NCI-H1092 (cell line): ENCODE measurements at places on chromosomes 6 and 20.

DNA sequence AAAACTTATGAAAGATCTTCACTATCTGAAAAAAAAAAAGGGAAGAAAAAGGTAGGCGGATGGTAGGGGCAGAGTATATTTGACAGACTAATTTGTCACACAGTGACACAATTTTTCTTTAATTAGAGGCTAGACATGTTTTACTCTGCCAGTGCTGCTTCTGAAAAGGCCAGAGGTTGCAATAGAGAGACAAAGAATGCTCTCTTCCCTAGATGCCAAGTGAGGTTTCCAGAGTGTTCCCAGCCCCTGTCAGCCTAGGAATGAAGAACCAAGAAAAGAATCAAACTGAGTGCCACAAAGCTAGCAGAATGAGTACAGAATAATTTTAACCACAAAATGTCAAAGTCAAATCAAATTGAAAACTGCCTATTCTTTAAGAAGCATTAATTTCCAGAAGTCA is 13.0 kb downstream of the PNISR start:
- DNase-seq: no peak

GRCh38 chr6:37546141-37546871 is 46.6 kb upstream of the CCDC167 start:
- DNase-seq: no peak

- DNase-seq: no peak
Measured at GRCh38 chr6:136118787-136119186, 131.3 kb downstream of the MTFR2 start.

GRCh38 chr20:35539756-35540212 is 2.1 kb upstream of the ERGIC3 start:
- peak; percentile 91 for DNase-seq

DNA sequence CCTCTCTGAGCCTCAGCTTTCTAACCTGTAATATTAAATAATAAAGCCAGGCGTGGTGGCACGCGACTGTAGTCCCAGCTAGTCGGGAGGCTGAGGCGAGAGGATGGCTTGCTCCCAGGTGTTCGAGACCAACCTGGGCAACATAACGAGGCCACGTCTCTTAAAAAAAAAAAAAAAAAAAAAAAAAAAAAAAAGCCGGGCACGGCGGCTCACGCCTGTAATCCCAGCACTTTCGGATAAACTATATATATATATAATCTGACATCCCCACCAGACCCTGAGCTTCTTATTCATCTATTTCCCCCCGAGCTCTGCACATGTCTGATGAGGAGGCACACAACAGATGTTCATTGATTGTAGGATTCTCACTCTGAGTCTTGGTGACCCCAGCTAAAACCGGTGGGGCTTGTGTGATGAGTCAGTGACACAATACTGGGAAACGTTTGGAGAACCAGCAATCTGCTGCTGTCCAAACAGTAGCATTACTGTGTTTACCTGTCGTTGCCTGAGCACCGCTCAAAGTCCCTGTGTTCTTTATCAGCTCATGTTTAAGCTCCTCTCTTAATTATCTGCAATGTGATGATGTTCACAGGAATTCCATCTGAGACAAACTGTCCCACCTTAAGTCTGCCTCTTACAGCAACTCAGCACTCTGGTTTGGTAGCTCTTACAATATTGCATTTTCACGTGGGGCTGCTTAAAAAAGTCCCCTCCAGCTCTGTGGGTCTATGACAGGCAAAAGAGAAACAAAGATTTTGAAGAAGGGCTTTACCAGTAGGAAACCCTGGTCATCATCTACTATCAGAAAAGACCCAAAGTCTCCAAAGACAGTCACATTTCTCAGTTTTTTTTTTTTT is 1.0 kb upstream of the SPATA2 start:
- DNase-seq: peak; percentile 28

DNA sequence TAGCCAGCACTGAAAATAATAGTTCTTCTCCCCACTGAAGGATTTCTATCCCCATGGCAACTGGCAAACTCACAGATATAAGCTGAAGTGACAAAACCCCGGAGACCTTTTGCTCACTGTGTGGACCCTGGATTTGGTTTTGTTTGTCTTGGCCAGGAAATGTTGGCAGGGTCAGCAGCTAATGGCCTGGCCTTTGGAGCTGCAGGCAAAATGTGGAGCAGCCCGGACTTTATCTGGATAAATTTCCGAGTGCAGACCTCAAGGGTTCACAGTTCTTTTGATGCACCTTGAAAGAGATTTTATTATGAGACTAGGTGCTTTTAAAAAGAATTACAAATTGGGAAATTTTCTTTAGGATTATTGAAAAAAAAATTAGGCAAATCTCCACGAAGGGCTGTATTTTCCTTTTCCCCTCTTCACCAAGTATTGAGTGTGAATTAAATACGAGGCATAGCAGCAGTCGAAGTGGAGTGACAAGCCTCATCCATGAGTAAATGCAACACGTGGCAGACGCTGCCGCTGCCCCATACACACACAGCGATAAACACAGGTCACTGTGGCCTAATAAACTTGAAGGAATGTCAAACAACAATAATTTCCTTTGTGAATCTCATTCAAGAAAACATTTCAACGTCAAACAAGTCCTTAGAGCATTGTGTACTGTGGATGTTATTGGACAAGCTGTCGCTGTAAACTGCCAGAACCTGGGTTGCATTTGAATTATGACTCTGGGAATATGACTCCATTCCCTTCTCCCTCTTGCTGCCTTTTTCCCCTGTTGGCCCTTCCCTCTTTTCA is 35.1 kb upstream of the CCN6 start:
- no peak for DNase-seq

GRCh38 chr6:122666418-122666817 is 56.2 kb downstream of the PKIB start:
- no peak for DNase-seq

GRCh38 chr6:114989279-114989964 is 646.6 kb upstream of the HS3ST5 start:
- no peak for DNase-seq

DNA sequence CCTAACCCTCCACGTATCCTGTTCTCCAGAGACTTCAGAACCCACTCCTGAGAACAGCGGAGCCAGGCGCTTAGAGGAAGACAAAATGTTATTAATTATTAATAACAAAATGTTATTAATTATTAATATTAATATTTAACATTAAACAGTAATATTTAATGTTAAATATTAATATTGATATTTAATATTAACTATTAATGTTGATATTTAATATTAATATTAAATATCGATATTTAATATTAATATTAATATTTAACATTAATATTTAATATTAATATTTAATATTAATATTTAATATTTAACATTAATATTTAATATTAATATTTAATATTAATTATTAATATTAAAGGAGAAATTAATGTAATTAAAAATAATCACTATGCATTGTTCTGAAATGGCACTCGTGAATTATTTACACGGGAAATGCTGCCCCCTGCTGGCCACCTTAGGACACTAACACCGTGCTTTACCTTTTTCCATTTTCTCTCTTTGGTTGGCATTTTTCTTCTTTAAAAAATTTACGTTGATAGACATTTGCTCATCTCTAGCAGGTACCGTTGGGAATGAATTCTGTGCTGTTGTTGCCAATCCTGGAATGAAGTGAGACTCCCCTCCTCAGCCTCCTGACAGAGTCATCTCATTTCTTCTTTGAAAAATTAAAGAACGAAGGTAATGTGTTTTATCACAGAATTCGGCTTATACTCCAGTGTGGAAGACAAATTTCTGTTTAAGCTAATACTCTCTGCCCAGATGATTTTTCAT is 7.5 kb upstream of the GGTLC1 start:
- peak; percentile 26 for DNase-seq

DNA sequence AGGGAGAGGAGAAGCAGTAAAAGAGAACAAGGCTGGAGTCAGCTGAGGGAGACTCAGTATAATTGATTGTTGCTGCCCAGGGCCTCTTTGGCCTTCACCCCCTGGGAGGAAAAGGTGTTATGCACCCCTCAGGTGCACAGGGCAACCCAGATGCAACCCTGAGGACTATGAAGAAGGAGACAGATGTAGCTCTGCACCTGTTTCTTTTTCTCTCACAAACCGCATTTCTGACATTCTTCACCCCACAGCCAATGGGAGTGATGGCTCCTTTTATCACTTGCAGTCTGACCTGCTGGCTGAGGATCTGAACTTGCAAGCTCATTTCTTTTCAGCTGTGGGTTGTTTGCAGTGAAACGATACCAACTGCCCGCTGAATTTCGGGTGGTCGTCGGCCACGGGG is 64.1 kb upstream of the F13A1 start:
- no peak for DNase-seq

- no peak for DNase-seq
Measured at GRCh38 chr6:22231616-22232015, 65.2 kb downstream of the PRL start.

DNA sequence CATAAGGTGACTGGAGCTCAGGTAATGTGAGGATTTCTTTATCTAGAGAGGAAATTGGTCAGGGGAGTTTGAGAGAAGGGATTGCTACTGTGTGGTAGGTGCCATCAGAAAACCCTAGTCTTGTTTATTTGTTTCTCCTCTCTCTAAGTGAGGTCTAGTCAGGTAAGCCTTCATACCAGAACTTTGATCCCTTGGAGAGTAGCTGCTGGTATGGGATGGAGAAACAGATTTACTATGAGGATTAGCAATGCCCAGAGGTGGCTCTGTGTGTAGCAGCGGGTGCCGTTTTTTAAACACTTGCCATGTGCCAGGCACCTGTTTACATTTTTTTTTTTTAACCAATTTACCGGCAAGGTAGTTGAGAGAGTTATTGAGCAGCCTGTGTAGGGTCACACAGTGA is 19.5 kb downstream of the CMTR1 start:
- DNase-seq: no peak

DNA sequence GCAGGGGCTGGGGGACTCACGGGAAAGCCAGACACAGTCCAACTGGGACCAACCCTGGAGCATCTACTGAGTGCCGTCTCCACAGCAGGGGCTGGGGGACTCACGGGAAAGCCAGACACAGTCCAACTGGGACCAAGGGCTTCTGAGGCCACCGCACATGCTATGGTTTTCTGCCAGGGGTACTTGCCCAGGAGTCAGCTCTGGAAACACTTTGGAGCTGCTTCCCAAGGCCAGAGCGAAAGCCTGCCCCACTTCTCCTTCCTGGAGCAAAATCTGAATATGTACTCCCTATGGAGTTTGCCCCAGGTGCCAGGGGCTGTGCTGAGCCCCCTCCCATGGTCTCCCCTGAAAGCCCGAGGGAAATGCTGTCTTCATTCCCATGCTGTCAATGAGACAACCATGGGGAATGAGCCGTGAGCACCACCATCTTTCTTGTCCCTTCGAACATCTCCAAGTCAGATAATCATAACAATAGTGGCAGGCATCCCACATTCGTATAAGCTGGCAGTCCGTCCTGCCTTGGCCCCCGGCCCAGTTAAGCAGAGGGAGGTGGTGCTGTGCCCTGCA is 18.5 kb downstream of the PCK1 start:
- no peak for DNase-seq

GRCh38 chr6:52371656-52372191 is 9.8 kb downstream of the PAQR8 start:
- no peak for DNase-seq

DNA sequence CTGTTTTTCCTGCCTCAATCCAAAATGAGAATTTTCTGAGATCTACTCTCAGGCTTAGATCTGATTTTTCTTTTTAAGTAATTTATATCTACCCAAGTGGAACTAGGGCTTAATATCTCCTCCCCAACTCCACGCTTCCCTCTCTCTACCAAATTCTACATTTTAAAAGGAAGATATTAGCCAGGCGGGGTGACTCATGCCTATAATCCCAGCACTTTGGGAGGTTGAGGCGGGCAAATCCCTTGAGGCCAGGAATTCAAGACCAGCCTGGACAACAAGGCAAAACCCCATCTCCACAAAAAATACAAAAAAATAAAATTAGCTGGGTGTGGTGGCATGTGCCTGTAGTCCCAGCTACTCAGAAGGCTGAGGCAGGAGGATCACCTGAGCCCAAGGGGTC is 61.0 kb downstream of the MTFR2 start:
- no peak for DNase-seq

DNA sequence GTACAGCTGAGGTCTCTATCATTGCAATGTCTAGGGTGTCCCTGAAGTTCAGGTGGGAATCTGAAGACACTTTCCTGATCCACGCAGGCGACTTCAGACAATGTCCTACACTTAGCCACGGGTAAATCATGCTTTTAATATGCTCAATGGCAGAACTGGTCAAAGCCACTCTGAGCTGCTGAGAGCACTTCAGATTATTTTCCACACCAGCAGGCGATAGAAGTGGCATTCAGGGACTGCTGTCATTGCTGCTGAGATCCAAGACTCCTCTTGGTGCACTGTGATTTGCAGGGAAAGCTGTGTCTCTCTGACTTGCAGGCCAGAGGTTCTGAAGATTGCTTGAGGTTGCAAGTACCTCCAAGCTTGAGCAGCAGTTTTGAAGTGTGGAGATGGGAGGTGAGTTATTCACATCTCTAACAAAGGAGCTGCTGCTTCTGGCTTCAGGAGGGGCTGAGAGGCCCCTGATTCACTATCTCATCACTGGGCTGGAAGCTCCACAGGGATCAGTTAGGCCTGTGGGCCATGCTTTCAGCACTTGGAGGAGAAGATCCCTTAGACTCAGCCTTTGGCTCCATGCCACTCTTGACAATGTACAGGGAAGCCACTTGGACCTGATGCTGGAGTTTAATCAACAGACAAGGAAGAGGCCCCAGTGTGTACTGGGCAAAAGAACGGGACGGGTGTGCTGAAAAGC is 2.9 kb upstream of the SSTR4 start:
- no peak for DNase-seq

DNA sequence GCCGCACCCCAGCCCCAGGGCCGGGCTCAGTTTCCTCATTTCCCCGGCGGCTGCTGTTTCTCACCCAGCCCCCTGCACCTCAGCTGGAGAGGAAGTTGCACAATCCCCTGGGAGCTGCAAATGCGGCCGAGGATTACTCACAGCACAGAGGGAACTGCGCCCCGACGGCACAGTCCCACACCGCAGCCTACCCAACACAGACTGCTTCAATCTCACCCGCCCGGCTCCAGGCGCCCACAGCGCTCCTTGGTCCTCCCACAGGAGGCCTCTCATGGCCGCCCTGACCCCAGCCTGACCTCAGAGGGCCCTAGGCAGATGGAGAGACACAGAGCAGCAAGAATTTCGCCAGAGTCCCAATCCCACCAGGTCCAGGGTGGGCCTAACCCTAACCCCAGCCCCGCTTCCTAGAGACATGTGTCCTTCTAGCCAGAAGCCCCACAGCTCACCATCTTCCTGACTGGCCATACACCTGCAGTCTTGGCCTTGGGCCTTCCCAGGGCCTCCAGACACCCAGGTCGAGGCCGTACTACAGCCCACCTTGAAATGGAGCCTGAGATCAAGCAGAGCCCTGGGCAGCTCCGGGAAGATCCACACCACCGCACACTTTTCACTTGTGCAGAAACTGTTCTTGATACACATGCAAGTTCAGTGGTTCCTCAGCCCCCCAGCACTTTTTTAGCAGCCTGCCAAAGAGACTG is 11.7 kb downstream of the TFEB start:
- no peak for DNase-seq

GRCh38 chr20:37534401-37535157 is 6.9 kb upstream of the BLCAP start:
- DNase-seq: peak; percentile 54
